Naive thymus-derived CD4-positive, alpha-beta T cell (primary cell): ENCODE measurements at places on chromosomes 7 and 10.

DNA sequence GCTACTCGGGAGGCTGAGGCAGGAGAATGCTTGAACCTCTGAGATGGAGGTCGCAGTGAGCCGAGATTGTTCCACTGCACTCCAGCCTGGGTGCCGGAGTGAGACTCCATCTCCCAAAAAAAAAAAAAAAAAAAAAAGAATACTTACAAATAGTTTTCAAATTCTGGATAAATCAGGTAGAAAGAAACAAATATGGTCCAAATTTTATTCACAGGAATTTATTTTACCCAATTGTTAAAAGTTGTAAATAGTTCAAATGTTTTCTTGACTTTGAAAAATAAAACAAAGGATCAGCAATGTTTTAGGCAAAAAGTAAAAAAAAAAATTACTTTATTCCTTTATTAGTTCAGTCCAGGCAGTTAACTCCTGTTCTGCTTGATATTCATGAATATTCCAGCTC is 172.9 kb upstream of the NAMPT start:
- no peaks in the 10 kb centered on the region for H3K4me1 ChIP-seq
- no peak overlapping the region for H3K27ac ChIP-seq
- DNase-seq = no peak
- no peak overlapping the region for H3K4me3 ChIP-seq
- no peaks in the 10 kb centered on the region for H3K27me3 ChIP-seq

DNA sequence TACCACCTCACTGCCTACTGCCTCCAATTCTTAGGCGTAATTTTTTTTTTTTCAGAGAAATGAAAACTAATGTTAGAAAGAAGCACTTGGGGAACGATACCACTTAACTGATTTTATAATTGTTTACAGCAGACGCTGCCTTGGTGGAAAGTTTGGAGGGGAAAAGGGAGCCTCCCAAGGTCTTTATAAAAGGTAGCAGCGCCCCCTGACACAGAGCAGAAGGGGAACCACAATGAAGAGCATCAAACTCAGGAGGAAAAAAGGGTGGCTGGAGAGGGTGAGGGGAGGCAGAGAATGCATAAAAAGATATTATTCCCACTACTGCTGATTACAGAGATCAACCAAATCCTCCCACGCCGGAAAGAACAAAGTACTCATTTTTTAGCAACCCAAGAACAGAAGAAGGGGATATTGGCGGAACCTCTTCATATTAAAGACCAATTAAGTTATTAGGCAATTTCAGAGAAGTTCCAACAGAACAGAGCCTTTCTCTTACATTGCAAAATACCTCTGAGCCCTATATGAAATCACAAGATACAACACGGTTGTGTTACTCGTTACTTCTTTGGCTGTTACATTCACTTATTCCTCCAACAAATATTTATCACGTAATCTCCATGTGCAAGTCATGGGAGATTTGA is 135.8 kb downstream of the TEX36 start:
- DNase-seq = no peak
- H3K36me3 ChIP-seq = no peaks in the 10 kb centered on the region
- no peaks in the 10 kb centered on the region for H3K27me3 ChIP-seq
- no peaks in the 10 kb centered on the region for H3K4me1 ChIP-seq
- no peak overlapping the region for H3K27ac ChIP-seq

DNA sequence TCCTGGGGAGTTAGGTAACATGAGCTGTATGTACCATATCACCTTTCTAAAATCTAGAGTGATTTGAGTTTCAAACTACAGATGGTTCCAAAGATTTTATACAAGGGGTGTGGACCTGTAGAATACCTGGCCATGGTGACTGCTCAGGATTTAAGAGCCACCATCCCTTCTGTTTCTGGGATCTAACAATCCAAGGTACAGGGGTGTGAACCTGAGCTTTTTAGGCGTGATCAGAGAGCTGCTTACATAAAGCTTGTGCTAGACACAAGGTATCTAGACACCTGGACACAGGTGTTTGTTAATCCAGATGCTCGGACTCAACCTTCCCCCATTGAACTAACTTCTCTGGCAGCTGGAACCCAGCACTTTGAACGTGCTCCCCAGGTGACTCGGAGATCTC is 516.4 kb downstream of the RPS24 start:
- DNase-seq = no peak
- no peaks in the 10 kb centered on the region for H3K36me3 ChIP-seq
- H3K4me1 ChIP-seq = no peaks in the 10 kb centered on the region

- peaks cover 9% of the 10 kb centered on the region for H3K27me3 ChIP-seq
- no peak for DNase-seq
- H3K36me3 ChIP-seq = no peaks in the 10 kb centered on the region
- no peaks in the 10 kb centered on the region for H3K4me1 ChIP-seq
Observed at GRCh38 chr7:151166629-151167196, 781 bp downstream of the GBX1 start.

- H3K4me3 ChIP-seq = no peak overlapping the region
- H3K27ac ChIP-seq = no peak overlapping the region
- no peaks in the 10 kb centered on the region for H3K4me1 ChIP-seq
- H3K27me3 ChIP-seq = no peaks in the 10 kb centered on the region
- no peaks in the 10 kb centered on the region for H3K36me3 ChIP-seq
Observed at GRCh38 chr10:79401015-79401921, 44.2 kb downstream of the ZCCHC24 start.

DNA sequence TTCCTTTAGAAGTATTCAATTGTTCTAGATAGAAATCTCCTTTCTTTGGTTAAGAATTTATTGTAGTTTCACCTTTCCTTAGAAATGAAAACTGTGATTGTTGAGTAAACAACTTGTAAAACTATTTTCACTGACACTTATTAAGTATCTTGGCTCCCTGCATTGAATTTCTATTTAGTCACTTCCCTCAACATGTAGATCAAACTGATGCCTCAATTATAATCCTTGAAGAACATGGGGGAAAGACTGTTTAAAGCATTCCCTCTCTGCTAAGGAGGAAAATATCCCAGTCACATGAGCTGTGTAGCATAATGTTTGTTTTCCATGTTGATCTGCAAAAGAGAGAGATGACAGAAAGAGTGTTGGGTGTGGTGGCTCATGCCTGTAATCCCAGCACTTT is 99.7 kb downstream of the PDE1C start:
- no peaks in the 10 kb centered on the region for H3K4me1 ChIP-seq
- no peak for DNase-seq
- H3K27me3 ChIP-seq = no peaks in the 10 kb centered on the region

- no peak overlapping the region for H3K27ac ChIP-seq
- DNase-seq = no peak
- no peaks in the 10 kb centered on the region for H3K4me1 ChIP-seq
- no peaks in the 10 kb centered on the region for H3K27me3 ChIP-seq
- no peak overlapping the region for H3K4me3 ChIP-seq
Observed at GRCh38 chr7:61111-61510, 131.3 kb upstream of the FAM20C start.

GRCh38 chr7:27576360-27576944 is 86.2 kb downstream of the HIBADH start:
- no peaks in the 10 kb centered on the region for H3K4me1 ChIP-seq
- H3K36me3 ChIP-seq = no peaks in the 10 kb centered on the region
- peak; percentile 33 for DNase-seq
- H3K27ac ChIP-seq = no peak overlapping the region
- no peak overlapping the region for H3K4me3 ChIP-seq

- no peaks in the 10 kb centered on the region for H3K27me3 ChIP-seq
- H3K4me1 ChIP-seq = peaks cover 34% of the 10 kb centered on the region
- no peak overlapping the region for H3K4me3 ChIP-seq
- no peak for DNase-seq
- H3K27ac ChIP-seq = no peak overlapping the region
Observed at GRCh38 chr10:70575874-70576802, 26.4 kb downstream of the PRF1 start.
